ENCODE measurements at places on chromosomes 16 and 17. TPM values are rescaled to one million over a fixed set of nuclear protein-coding genes. Genes with fewer than 3 reads are reported as not detected.

- no peak for DNase-seq
Observed at GRCh38 chr16:85520853-85521521, 92.1 kb upstream of the GSE1 start.

The RNF222 gene
- not detected for total RNA-seq

GRCh38 chr16:8087146-8087545 lies 503.2 kb downstream of the TMEM114 start:
- DNase-seq, result no peak

DNA sequence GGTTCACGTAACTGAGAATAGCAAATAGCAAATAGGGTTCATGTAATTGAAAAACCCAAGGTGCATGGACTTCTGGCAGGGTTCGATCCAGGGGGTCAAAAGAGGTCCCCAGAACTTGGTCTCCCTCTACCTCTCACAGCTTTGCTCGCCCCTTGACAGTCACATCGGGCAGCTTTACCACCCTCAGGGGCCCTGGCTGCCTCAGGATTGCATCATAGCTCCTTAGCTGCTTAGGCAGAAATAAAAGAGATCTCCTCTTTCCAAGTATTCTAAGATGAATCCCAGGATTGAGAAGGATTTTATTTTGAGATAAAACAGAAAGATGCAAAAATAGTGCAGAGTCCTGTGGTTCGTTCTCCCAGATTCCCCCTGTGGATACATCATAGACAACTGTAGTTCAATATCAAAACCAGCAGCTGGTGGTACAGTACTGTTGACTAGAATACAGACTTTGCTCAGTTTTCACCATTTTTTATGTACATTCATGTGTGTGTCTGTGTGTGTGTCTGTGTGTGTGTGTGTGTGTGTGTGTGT lies 12.8 kb downstream of the ADGRG3 start:
- no peak for DNase-seq

The PRCD gene
- 2.1 TPM for total RNA-seq

GRCh38 chr16:51523400-51523799 lies 372.3 kb upstream of the SALL1 start:
- DNase-seq, result no peak

DNA sequence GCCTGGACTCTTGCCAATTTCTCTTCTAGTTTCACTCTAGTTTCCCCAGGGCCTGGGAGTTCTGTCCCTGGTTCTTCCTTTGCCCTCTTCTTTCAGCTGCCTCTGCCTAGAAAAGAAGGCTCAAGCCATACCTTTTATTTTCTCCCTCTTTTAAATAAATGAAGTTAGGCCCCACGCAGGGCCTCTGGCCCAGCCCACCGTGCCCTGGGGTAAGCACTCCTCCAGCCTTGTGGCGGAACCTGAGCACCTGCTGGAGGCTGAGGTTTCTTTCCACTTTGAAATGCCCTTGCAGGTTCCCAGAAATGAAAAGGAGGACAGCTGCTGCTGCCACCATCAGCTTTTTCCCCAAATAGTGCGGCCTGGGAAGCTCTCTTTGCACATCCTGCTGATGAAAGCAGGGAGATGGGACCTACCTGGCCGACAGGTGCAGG lies 139.4 kb downstream of the CCDC182 start:
- no peak for DNase-seq

GRCh38 chr16:5911241-5911640 lies 813.6 kb upstream of the EEF2KMT start:
- DNase-seq, result no peak

The STRADA gene
- 27.8 TPM for total RNA-seq

All from H1 (cell line).